ENCODE measurements at places on chromosomes 16 and 17.

GRCh38 chr17:16255481-16255921, 38.5 kb downstream of the PIGL start:
- DNase-seq = no peak

DNA sequence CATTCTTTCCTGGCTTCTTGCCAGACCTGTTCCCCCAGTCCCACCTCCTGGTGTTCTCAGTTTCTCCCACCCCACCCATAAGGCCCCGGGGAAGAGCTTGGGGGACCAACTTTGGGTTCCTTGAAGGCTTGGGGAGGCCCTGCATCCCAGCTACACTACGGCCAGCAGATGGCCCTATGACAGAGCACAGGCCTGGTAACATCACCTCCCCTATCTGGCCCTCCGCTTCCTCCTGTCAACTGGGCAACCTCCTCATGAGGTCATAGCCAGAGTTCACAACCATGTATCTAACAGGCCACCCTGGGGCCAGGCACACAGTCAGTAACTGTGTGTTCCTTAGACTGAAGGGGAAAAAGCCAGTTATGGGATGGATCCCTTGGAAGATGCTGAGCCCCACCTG, 31.4 kb downstream of the MYO15A start:
- DNase-seq = no peak

GRCh38 chr16:49608098-49608497, 234.5 kb downstream of the C16orf78 start:
- DNase-seq = no peak

GRCh38 chr16:8645141-8645521, 23.6 kb downstream of the METTL22 start:
- DNase-seq = no peak

GRCh38 chr16:73255031-73255430, 207.1 kb upstream of the ZFHX3 start:
- DNase-seq = no peak

DNA sequence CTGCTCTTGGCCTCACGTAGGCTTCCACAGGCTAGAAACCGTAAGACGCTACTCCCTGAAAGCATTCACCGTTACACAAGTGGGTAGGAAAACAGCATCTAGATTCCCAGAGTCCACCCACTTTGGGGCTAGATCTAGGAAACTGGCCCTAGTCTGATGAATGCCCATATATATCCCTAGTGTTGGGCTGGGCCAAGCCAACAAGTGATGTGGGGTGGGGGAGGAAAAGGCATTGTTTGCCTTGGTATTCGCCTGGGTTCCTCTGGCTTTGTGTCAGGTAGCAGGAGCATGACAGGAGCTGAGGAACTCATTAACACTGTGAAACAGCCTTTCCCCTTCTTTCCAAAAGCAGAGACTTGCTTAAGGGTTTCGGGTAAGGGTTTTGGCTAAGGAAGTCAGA, 112.4 kb downstream of the SMG6 start:
- DNase-seq = no peak

DNA sequence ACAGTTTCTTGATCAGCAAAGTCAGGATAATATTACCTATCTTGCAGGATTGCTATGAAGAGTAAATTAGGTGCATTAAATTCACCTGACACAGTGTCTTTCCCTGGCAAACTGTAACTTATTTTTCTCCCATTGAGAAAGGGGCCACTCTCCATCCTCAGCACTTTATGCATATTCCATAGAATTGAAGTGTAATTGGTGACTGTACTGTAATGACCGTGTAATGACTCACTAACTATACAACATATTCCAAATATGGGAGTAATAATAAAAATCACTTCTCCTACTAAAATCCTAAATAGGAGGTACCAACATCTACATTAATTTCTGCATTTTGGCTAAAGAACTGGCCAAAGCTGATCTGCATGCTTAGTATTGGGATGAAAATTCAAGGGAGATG, 141.9 kb upstream of the NOG start:
- DNase-seq = no peak

GRCh38 chr17:62678214-62678919, 50.9 kb downstream of the MRC2 start:
- DNase-seq = no peak

GRCh38 chr17:79306424-79307318, 232.0 kb downstream of the ENGASE start:
- DNase-seq = no peak

DNA sequence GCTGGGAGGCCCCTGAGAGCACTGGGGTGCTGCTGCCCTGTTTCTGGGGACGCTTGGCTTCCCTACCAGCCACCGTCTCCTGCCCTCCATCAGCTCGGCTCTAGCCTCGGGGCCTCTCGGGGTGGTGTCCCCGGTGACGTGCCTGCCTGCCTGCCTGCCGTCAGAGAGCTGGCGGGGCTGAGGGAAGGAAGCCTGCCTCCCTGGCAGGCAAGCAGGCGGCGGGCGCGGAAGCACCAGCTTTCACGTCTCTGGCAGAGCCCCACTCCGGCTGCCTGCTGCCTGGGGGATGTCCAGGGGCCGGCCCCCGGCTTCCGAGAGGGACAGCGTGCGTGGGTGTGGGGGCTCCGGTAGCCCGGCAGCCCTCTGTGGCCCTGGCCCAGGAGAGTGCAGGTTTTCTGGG, 9.3 kb downstream of the CENPX start:
- DNase-seq = no peak

- no peak for DNase-seq
These were observed 10.7 kb downstream of the CYBC1 start for GRCh38 chr17:82439829-82440365.

GRCh38 chr16:48318630-48319029, 66.6 kb downstream of the SIAH1 start:
- DNase-seq = no peak

DNA sequence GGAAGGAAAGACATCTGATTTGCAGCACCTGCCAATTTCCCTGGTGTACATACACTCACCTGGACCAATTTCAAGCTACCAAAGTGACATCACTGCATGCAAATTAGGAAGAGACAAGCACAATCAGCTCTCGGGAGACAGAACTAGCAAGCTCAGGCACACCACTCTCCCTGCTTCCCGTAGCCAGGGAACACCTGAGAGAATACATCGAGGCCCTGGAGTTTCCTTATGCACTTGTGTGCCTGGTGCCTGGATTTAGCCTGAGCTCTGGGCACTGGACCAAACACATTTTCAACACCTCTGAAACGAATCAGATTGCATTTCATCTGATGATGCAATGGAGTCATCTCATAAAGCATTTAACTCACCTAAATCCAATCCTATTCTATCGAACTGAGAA, 110.5 kb downstream of the HS3ST2 start:
- no peak for DNase-seq

DNA sequence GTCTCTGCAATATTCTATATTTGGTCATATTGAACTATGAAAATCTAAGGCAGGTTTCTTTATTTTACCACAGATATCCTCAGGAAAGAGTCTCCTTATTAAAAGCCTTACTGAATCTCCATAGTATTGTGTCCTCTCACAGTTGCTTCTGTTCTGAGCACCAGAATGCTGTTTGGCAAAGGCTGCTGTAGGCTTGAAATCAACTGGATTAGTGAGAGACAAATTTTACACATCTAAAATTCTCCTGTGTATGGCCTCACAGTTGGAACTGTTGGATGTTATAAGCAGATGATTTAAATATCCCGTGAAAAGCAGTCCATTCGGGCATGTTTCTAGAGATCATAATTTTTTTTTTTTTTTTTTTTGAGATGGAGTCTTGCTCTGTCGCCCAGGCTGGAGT, 9.5 kb downstream of the CLTC start:
- DNase-seq = no peak

GRCh38 chr17:20022701-20023100, 13.5 kb downstream of the SPECC1 start:
- no peak for DNase-seq

- DNase-seq = no peak
These were observed 327.8 kb upstream of the MAF start for GRCh38 chr16:79928142-79928873.

GRCh38 chr16:50099957-50100648, 34.3 kb downstream of the HEATR3 start:
- no peak for DNase-seq

DNA sequence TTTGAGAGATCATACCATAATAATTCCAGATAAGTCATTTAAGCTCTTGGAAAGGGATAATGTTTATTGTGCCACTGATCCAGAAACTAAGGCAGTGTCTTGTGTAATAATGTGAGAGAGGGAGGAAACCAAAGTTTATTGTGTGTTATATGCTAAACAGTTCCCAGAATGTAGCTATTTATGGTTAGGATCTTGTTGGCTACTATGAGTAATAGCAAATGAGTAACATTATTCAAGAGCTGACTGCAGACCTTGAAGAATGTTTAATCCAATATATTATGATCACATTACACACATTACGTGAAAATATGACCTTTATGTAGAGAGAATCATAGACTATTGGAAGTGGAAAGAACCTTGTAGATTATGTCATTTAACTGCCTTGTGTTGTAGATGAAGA, 139.5 kb downstream of the BCAS3 start:
- no peak for DNase-seq

GRCh38 chr16:84618581-84619460, 943 bp upstream of the COTL1 start:
- DNase-seq = no peak

GRCh38 chr17:43558805-43559160, 12.6 kb upstream of the ETV4 start:
- no peak for DNase-seq

DNA sequence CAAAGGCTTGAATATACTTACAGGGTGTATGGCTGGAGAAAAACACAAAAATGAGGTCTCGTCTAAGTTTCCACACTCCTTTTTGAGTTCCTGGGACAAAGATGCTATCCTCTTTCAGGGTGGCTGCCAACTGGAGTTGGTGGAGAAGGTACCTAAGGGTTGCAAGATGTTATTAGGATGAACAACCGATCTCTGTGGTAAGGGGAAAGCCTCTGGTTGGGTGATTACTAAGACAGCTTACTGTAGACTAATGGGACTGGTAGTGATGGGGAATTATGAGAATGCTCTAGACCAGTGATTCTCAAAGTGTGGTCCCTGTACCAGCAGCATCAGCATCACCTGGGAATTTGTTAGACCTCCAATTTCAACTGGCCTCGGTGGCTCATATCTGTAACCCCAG, 6.0 kb downstream of the ADAT1 start:
- DNase-seq = no peak

DNA sequence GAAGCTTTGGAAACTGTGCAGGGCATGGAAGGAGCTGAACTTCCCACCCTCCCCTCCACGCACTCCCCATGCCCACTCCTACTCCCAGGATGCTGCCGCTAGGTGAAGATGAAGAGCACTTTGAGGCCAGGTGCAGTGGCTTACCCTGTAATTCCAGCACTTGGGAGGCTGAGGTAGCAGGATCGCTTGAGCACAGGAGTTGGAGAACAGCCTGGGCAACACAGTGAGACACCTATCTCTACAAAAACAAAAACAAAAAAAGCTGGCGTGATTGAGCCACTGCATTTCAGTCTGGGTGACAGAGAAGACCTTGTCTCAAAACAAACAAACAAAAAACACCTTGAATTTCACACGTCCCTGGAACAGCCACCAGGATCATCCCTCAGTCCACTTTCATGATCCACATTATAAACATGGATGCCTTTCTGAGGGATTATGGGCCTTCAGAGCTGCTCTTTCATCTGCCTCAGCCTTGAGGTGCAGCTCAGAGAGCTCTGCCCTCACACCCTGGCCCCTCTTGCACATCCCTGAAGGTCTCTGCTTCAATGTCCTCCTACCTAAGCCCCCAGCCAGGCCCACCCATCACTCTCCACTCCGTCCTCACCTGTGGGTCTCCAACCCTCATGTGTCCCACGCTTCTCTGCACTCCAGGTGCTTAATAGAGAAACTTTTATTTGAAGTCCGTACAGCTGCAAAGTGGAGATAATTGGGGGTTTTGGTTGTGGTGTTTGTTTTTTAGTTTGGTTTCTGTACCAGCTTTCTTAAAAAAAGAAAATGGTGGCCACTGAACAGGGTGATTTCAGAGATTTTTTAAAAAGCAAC, 25.8 kb downstream of the PHB1 start:
- DNase-seq = no peak

- DNase-seq = no peak
These were observed 53.3 kb upstream of the BCAR1 start for GRCh38 chr16:75304521-75305363.

- DNase-seq = no peak
These were observed 25.2 kb upstream of the AMZ2 start for GRCh38 chr17:68222606-68223005.

DNA sequence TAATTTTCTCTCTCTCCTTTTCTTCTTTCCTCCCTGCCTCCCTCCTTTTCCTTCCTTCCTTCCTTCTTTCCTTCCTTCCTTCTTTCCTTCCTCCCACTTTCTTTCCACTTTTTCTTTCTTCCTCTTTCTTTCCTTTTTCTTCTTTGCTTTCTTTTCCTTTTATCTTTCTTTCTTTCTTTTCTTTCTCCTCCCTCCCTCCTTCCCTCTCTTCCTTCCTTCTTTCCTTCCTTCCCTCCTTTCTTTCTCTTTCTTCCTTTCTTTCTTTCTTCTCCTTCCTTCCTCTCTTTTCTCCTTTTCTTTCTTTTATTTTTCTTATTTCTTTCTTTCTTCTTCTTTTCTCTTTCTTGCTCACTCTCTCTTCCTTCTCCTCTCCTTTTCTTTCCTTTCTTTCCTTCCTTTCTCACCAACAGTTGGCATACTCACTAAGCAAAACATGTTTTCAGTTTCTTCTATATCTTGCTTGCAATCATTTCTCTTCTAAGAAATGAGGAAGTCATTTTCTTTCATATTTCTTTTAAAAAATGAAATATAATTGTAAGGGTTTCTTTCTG, 97.1 kb upstream of the MAF start:
- DNase-seq = no peak

- no peak for DNase-seq
These were observed 106.9 kb downstream of the RBFOX1 start for GRCh38 chr16:7439518-7439917.

DNA sequence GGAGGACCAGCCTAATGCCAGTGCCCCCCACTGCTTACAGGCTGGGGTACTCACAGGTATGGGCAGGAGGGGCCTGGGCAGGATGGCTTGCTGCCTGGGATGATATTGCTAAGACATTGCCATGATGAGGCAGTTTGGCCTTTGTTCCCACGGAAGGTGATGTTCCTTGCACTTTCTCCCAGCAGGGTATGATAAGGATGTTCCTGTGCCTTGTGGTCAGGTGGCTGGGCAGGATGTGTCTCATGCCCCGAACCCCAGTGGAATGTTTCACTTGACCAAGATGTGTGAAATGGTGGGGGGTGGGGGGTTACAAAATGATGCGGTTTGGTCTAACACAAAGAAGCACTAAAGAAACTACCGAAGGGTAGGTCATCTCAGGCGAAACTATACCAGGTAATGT, 337.8 kb upstream of the ZFHX3 start:
- DNase-seq = no peak

DNA sequence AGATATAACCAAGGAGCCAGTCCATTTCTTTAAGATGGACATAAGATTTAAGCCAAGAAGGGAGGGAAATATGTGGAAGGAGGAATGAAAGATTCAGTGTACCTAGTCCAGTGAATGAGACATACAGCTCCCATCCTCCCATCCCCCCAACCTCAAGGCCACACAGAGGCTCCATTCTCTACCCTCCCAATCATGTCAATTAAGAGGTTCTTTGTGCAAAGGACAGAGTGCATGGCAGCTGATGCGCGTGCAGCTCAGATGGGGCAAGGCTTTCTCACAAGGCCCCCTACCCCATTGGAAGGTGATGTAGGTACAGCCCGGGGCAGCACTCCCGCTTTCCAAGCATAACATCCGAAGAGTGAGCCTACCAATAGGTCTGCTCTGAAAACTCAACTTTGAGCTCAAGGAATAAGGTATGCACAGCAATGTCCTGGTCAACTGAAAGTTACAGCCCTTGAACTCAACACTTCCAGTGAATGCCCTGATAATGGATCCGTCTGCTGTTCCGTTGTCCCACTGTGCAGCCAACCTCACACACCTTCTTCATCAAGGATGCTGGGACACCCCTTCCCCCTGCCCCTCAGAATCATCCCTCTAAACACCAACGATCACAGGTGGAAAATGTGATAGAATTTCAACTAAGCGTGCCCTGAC, 458.1 kb downstream of the SOX9 start:
- DNase-seq = no peak

All from stimulated activated CD8-positive, alpha-beta memory T cell treated with anti-CD3 and anti-CD28 coated beads, Interleukin-7, amount 100 ng/mL, for 24 hours (primary cell).